ENCODE measurements at places on chromosomes 6 and 20.

GRCh38 chr6:144583614-144583954, 298.4 kb downstream of the UTRN start:
- no peak for DNase-seq

- DNase-seq, result no peak
Measured at GRCh38 chr20:57190536-57191264, 75.7 kb downstream of the BMP7 start.

DNA sequence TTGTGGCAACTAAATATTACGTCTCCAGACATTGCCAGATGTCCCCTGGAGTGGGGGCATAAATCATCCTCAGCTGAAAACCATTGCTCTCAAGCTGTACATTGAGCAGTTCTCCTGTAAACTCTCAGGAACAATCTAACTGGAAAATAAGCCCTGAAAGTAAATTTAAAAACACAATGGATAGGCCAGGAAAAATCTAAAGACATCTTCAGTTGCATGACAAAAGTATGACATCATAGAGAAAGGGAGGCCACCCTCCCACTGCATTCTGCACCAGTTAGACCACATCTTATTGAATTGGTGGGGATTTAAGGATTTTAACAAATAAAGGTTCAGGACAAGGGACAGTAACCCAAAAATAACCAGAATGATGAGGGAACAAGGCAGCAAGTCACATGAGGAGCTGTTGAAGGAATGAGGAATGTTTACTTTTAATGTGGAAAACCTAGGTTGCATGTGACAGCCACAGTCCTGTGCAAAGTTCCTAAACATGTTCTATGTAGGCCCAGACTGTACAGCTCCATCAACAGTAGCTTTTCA, 5.3 kb downstream of the PLA2G7 start:
- no peak for DNase-seq

DNA sequence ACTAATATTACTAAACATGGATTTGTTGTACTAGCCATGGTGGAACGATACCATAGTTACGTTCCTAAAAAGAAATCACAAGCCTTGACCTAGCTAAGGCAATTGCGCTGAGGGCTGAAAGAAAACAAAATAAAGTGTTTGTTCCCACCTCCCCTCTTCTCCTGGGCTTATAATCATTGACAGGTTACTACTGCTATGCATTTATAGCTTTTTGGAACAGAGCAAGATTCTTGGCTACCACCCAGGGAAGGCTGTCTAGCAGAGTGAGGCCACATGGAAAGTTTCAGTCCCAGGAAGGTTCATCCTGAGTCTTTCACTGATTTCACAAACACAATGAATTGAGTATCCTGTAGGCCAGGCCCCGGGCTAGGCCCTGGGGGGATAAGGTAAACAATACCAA, 84.6 kb downstream of the TMEM170B start:
- no peak for DNase-seq

DNA sequence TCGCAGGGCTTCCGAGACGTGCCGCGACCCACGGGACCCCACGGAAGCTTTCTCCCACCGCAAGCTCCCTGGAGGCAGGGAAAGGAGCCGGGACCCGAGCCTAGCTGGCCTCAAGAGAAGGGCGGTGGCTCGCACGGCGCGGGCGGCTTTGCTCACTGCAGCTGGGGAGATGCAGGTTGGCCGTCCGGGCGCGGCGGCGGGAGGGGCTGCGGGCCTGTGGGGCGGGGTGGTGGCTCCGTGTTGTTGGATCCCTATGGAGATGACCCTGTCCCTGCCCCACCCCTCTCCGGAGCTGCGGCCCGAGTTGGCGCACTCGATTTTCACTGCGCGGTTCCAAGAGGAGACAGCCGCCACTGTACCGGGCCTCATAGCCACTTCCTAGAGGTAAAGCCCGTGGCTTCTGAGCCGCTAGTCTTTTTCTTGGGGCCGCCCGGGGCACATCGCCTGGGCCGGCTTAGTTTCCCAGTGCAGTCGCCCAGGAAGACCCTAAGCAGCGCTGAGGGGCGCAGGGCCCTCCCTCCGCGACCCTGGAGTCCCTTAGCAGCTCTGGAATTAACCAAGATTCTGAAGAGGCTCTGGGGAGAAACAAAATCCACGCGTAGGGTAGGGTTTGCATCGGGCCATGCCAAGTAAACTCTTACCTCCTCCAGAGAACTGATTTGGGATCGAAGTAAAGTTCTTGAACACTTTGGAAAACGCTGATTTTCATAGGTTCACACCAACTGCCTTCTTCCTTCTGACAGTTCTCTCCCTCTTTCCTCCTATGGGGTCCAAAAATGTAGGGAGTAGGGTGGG, at the start of gene ECT2L:
ECT2L (plus strand) TSS at position 279 of the 795 bp plus-strand sequence. CDS start 17,188 bp downstream, outside the sequence.
- no peak for DNase-seq

- DNase-seq, result no peak
Measured at GRCh38 chr6:73514746-73515110, 6.1 kb downstream of the EEF1A1 start.

GRCh38 chr20:56928007-56928406, 298.9 kb downstream of the TFAP2C start:
- DNase-seq, result no peak

GRCh38 chr20:22414305-22414742, 170.0 kb downstream of the FOXA2 start:
- DNase-seq, result no peak

- DNase-seq, result no peak
Measured at GRCh38 chr6:37099442-37099841, 70.5 kb upstream of the PIM1 start.

- DNase-seq, result no peak
Measured at GRCh38 chr6:35065441-35065800, 75.7 kb downstream of the TCP11 start.

DNA sequence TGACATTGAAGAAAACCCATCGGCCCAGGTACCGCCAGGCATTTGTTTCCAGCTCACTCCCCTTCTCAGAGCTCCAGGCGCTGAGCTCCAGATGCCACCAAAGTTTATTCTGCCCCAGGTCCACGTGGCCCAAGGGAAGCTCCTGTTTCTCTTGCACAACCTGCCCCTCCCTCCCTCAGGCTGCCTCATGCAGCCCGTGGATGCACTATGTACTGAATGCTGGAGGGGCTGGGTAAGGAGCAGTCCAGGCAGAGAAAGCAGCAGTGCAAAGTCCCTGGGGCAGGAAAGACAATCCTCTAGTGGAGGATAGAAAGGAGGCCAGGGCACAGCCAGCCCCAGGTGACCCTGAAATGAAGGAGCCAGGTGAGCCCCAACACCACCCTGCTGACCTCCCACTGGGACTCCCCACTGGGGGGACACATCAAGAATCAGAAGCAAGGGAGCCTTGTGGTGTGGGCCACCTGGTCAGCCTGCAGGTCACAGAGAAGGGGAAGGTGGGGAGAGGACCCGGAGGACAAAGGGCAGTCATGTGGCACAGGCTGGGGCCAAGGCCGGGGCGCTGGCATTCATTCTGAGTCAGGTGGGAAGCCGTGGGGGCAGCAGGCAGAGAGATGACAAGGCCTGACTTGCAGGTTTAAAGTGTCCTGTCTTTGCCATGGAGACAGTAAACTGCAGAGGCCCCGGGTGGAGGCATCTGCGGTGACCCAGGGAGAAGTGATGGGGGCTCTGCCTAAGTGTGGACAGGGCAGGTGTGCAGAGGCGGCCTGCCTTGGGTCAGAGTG, 230.1 kb downstream of the PREX1 start:
- DNase-seq, result no peak

GRCh38 chr20:16952965-16953364, 204.8 kb downstream of the OTOR start:
- no peak for DNase-seq

DNA sequence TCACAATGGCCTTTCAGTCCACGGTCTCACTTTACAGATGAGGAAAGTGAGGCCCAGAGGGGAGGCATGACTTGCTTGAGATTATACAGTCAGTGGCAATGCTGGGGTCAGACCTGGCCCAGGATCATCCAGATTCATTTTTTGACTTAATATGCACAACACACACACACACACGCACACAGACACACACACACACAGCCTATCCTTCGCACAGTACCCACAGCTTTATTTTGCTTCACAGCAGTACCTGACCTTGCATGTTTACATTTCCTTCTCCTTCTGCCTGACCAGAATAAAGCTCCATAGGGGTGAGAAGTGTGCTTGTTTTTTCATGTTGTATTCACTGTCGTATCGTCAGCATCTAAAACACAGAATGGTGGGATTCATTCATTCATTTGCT, 79.8 kb downstream of the VEGFA start:
- DNase-seq, result no peak

DNA sequence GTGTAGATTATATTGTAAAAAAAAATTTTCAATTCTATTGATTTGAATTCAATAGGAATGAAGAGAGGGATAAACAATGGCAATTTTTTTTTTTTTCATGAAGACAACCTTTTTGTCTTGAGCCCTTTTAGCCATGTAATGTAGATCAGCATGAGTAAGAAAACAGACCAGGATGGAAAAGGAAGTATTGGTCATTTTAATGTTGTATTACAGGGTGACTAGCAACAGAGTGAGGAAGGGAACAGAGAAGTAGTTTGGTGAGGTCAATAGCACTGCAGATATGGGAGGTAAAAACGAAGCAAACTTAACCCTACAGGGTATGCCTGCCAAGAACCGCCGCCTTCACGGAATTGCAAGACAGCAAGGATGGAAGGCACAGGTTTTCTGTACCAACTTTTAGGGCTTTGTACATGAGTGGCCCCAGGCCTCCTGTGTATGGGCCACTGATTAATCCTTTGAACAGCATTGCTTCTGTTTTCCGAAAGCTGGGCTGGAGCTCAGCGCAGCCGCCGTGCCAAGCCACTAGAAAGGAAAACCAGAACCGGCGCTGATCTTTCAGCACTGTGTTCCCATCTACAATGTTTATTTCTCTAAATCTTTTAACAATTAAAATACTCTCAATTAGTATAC, 383.7 kb downstream of the CENPW start:
- DNase-seq, result no peak

GRCh38 chr6:80991316-80991715, 761.2 kb downstream of the TENT5A start:
- DNase-seq, result no peak

- no peak for DNase-seq
Measured at GRCh38 chr6:160742090-160742489, 40.0 kb downstream of the PLG start.

GRCh38 chr6:49416195-49416594, 46.9 kb downstream of the MMUT start:
- DNase-seq, result no peak

DNA sequence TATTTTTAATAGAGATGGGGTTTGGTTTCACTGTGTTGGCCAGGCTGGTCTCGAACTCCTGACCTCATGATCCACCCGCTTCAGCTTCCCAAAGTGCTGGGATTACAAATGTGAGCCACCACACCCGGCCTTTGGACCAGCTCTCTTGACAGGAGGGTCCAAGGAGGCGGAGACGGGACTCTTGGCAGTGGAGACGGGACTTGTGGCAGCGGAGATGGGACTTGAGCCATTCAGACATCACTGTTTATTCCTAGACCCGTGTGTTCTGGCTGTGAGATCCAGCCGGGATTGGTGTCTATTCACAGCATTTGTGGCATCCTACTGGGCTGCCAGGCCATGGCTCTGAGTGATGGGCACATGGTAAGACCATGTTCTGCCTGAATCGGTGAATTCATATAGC, 25.6 kb downstream of the PRPF6 start:
- no peak for DNase-seq

DNA sequence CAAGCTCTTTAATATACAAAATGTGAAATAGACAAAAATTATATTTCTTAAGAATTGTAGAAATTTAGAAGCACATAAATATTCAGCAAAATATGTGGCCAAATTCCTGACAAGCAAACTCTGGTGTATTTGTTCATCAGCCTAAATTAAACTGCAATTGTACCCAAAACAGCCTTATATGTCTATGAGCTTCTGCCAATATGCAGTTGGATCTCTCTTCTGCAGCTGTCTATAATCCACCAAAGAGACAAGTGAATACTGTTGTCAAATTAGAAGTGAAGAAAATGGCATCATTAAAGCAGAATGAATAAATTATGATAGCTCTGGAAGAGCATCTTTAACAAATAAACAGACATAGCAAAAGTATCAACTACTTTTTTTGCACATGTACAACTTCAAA, 755.7 kb downstream of the GRIK2 start:
- DNase-seq, result no peak

- no peak for DNase-seq
Measured at GRCh38 chr6:88569959-88570358, 393.5 kb downstream of the RNGTT start.

DNA sequence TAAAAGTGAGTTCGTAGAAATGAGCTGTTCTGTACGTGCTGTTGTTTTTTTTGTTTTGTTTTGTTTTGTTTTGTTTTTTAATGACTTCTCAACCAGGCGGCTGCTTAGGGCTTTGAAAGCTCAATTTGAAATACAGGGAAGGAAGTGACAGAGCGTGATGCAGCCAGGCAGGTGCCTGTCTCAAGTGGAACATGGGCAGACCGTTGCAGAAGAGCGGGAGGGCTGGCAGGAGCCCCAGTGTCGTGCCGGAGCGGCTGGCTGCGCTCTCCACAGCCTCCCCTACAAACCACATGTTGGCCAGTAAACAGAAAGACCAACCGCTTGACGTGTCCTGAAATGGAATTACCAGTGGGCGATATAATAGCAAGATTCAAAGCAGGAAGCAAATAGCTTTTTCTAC, 164.9 kb upstream of the RREB1 start:
- DNase-seq, result no peak

GRCh38 chr6:5367510-5367909, 106.2 kb downstream of the FARS2 start:
- DNase-seq, result no peak

GRCh38 chr20:47125758-47126591, 230.5 kb downstream of the ZMYND8 start:
- DNase-seq, result no peak

DNA sequence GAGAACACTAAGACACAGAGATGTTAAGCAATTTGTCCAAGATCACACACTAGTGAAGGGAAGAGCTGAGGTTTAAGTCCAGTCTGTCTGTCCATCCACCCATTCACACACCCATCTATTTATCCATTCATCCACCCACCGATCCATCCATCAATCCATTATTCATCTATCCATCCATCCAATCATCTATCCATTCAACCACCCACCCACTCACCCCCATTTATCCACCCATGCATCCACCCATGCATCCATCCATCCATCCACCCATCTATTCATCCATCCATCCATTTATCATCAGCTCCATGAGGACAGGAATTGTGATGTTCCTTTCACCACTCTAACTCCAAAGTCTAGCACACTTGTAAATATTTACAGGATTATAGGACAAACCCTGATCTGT, 242.3 kb upstream of the PMEPA1 start:
- DNase-seq, result no peak

GRCh38 chr6:33073431-33073871, at the start of gene HLA-DPA1:
Gene HLA-DPA1, minus strand, starts transcription at chr6:33073649.
- DNase-seq, result no peak

Measured in SW 1271 (cell line).